ENCODE measurements at places on chromosomes 4 and X.

DNA sequence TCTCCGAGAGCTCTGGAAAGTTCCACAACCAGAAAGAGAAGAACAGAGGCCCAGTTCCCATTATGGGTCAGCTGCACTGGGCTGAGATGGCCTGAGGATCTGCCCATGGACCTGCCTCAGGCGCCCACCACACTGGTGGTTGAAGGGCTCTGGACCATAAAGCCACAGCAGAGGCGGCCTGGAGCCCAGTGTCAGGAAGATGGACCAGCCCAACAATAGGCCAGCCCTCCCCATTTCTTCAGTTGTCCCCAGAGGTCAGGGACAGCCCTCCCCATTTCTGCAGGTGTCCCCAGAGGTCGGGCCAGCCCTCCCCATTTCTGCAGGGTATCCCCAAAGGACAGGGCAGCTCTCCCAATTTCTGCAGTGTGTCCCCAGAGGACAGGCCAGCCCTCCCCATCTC lies 37.2 kb upstream of the C4orf50 start:
- DNase-seq = no peak

DNA sequence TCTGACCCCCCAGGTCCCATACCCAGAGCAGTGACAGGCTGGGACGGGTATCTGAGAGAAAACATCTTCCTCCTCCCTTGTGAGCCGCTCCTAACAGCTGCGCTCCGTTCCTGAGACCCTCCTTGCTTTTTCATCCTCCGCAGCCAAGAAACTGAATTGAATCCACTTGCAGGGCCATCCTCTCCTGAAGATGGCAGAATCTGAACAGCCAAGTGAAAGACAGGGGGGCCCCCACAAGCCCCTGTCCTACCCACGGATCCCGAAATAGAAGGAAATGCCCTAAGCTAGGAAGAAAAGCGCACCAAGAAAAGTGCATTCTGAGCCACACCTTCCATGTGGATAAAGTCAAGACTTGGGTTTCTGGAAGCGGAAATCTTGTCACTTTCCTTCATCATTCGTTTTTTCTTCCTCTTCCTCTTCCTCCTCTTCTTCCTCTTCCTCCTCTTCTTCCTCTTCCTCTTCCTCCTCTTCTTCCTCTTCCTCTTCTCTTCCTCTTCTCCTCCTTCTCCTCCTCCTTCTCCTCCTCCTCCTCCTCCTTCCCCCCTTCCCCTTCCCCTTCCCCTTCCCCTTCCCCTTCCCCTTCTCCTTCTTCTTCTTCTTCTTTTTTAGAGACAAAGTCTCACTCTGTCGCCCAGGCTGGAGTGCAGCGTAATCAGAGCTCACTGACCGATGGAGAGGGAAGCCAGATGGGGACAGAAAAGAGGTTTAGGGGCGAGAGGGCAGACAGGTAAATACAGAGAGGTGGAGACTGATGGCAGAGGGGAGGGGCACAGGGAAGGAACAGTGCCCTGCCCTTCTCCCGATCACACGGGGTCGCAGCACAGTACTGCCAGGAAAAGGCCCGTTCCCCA lies 86.0 kb upstream of the WWC2 start:
- no peak for DNase-seq

- DNase-seq = no peak
These were observed 20.4 kb downstream of the ZNF157 start for GRCh38 chrX:47390780-47391179.

DNA sequence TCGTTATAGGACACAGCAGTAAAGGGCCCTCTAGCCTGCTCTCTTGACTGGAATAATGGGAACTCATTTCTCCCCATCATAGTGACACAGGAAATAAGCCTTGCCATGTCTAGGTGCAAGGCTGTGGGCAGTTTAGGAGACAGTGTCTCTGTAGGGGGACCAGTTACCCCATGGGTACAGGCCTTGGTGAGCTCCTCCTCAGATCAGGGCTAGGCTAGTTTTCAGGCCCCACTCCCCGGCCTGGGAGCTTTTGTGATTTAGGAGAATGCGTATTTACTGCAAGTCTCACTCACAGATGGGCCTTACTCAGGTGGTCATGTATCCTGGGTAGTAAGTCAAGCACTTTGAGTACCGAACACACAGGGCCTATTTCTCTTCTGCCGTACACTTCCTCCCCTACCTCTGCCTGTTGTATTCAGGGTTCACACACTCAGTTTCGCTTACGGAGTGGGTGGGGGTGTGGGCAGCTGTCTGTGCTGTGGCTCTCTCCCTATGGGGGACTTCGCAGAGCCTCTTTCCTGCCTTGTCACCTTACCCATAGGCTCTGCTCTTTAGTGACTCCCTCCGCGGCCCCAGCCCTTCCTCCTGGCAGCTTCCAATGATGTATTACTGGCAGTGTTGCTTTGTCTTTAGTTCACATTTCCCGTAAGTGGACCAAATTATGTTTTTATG lies 34.2 kb downstream of the FAM193A start:
- DNase-seq = no peak

DNA sequence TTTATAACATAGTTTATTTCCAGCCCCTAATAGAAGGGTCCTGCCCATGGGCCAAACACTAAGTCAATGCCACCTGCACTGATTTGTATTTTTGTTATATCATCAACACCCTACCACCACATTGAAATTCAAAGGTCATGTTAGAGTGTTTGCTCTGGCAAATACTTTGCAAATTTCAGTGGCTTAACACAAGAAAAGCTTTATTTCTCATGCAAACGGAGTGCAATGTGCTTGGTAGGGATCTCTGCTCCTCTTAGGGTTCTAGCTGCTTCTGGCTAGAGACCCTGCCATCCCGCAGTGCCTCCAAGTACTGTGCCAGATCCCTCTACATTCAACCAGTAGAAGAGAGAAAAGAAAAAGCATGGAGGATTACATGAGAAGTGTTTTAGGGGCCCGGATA lies 230.8 kb upstream of the TET2 start:
- no peak for DNase-seq

- peak; percentile 28 for DNase-seq
These were observed at the start of gene TBL1X for GRCh38 chrX:9464435-9465371. TSS of gene TBL1X (plus strand) at chrX:9465058. CDS start at chrX:9653587, 188,529 bp downstream.

- no peak for DNase-seq
These were observed 188.1 kb downstream of the PAPSS1 start for GRCh38 chr4:107531927-107532326.

GRCh38 chr4:149493492-149493891 lies 322.2 kb downstream of the IQCM start:
- no peak for DNase-seq

DNA sequence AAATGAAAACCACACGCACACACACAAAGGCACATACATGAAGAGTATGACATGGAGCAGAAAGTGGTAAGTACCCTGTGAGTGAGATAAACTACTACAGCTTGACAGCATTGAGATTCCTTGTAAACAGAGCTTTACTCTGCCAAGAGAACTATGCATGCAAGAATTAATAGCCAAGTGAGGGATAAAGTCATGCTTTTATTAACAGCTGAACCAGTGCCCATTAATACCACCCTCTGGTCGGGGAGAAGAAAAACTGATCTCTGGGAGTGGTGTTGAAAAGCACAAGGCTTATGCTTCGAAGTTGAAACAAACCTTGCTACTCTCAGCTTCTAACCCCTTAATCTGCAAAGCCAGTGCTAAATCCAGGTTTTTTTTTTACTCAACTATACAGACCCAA lies 95.9 kb upstream of the C1QTNF7 start:
- DNase-seq = no peak

DNA sequence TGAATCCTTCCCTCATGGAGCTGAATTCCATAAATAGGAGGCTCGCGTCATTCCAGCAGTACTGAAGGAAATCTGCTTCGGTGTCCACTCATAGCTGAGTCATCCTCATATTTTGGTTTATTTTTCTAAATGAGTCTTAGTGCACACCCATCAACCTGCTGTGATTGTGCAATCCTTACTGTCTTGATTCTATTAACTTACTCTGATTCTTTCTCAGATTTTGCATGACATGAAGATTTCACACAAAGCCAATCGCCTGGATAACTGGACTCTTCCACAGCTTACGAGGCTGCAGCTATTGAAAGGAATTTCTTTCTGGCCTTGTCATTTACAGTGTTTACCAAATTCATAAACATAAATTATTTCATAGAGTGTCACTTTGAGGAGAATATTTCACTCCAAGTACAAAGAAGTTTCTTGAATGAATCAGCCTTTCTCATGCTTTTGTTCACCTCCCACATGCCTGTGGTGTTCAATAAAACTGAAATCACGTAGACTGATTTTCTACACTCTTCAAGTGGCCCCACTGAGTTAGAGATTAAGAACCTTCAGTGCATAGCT lies 207.6 kb upstream of the SLITRK2 start:
- DNase-seq = no peak

- DNase-seq = peak; percentile 42
These were observed 113.5 kb downstream of the DHX15 start for GRCh38 chr4:24470666-24471485.

DNA sequence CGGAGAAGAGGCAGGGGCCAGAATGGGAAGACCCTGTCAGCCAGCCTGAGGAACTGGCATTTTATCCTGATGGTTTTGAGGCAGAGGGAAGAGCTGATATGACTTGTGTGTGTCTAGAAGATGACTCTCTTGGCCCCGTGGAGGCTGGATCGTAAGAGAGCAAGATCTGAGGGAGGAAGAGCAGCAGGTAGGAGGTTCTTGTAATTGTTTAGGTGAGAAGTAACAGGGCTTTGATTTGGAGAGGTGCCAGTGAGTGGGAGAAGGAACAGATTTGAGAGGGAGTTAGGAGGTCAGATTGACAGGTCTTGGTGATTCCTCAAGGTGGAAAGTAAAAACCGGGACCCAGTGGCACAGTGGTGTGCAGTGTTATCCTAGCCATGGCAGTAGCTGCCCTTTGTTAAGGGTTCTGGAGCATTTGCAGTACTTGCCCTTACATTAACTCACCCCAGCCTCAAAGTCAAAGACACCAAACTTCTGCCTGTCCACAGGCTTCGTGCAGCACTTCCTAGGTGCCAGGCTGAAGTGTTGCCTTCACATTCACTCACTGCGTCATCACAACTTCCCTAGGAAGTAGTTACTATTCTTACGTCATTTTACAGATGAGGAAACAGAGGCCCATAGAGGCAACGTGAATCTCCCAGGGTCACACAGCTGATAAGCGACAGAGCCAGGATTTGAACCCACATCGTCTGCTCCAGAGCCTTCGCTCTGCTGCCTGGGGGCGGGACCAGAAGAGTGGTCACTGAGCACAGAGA lies 23.7 kb downstream of the RTL5 start:
- no peak for DNase-seq

DNA sequence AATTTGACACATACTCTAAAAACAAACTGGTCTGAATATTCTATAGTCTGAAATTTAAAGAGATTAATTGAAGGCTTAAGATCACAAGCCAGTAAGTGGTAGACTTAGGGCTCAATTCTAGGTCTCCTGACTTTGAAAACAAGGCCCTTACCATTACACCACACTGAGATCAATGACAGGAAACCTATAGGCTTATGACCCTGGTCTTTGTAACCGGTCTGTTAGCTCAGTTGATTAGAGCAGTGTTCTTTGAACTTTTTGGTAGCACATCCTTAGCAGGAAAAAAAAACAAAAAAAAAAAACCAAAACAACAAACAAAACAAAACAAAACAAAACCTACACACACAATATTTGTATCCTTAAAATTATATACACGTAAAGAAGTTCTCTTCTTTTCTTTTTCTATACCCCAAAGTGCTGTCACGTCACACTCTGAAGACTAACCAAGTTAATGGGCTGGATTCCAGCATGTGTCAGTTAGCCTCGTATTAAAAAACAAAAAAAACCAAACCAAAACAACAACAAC lies 55.4 kb downstream of the RPS6KA3 start:
- no peak for DNase-seq

- DNase-seq = no peak
These were observed 84.3 kb upstream of the WDR1 start for GRCh38 chr4:10200869-10201268.

DNA sequence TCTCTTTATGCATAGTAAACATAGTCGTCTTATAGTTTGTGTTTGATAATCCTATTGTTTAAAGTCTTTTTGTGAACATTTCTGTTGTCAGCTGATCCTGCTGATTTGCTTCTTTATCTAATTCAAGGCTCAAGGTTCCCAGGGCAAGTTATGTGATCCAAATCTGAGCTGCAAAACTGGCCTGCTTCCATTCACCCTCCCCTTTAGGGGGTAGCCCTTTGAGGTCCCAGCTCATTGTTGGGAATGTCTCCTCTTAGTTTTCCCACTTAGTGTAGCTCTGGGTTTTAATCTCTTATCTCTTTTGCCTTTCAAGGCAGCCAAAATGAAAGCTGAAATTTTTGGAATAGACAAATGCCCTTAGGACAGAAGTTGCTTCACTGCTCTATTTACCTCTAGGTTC lies 40.2 kb upstream of the MAGED1 start:
- no peak for DNase-seq

GRCh38 chrX:123267220-123267619 lies 83.1 kb downstream of the GRIA3 start:
- DNase-seq = no peak

DNA sequence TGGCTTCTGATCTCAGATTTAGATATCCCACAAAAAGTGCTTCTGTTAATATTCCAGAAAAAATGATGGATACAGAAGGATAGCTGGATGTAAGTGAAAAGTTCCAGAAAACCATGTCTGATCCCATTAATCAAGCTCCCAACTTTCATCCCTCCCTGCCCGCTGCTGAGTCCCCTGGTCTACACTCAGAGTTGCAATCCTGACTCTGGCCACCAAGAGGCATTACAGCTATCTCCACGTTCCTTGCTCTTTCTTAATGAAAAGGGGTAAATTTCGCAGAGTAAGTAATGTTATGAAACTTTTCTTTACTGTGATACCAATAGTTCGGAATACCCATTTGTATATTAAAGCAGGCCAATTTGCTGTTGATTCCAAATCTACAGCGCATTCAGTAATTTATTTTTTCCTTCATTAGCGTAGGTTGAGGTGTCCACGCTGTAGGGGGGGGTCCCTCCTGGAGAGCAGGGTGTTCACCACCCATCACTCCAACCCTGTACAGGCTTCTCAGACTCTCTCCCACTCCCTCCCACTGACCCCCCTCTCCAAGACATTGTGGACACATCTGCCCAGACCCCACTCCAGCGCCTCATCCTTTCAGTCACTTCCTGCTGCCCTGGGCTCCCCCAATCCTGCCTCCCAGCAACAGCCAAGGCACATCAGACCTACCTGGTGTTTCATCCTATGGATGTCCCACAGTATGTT lies 55.1 kb downstream of the RAB40A start:
- peak; percentile 28 for DNase-seq

DNA sequence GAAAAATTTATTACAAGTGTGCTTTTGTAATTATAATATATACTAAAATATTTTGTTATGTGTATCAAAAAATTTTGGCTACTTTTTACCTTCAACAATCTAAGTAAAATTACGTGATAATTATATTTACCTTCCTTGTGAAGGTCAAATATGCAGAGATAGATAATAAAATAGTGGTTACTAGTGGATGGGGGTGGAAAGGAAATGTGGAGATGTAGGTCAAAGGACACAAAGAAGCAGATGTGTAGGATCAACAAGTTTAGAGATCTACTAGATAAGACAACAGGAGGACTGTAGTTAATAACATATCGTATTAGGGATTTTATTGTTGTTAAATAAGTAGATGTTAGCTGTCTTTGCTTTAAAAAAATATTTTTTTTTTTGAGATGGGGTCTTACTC lies 21.3 kb downstream of the HERC5 start:
- no peak for DNase-seq

- DNase-seq = no peak
These were observed 60.4 kb upstream of the TMEM33 start for GRCh38 chr4:41874873-41875272.
